A549 treated with dexamethasone at 1 μM for 4 hours (cell line): ENCODE measurements at places on chromosomes 7 and 10. TPM values are rescaled to one million over a fixed set of nuclear protein-coding genes. Genes with fewer than 3 reads are reported as not detected.

Gene FEZF1
- not detected in 5 replicates for total RNA-seq

Gene BTAF1
- 8.5 to 15.6 TPM (median 13.8 TPM) in 5 replicates for total RNA-seq

Gene CALML5
- not detected in 5 replicates for total RNA-seq

Gene EIF4EBP2
- total RNA-seq: 13.6 to 17.3 TPM (median 16.3 TPM) in 5 replicates

Gene DYDC2
- total RNA-seq: 0.05 to 0.06 TPM in 2 of 5 replicates, not detected in the others

Gene PAOX
- total RNA-seq: 1.4 to 2.5 TPM (median 2.0 TPM) in 5 replicates

Gene NUTM2A
- total RNA-seq: 0.04 to 0.15 TPM (median 0.08 TPM) in 4 of 5 replicates, not detected in the other

Gene PKD2L1
- total RNA-seq: 0.11 to 0.38 TPM (median 0.19 TPM) in 5 replicates

Gene UBE3C
- total RNA-seq: 61.4 to 74.3 TPM (median 68.2 TPM) in 5 replicates

Gene ARMH3
- total RNA-seq: 9.7 to 11.5 TPM (median 11.0 TPM) in 5 replicates

Gene LRMDA
- 2.6 to 4.0 TPM (median 3.6 TPM) in 5 replicates for total RNA-seq

Gene CROT
- 5.4 to 7.3 TPM (median 6.1 TPM) in 5 replicates for total RNA-seq

Gene OTUD1
- 2.3 to 3.4 TPM (median 3.1 TPM) in 5 replicates for total RNA-seq

Gene TMEM176B
- total RNA-seq: 0.12 to 0.22 TPM (median 0.14 TPM) in 3 of 5 replicates, not detected in the others

Gene CFAP70
- total RNA-seq: 0.08 to 0.20 TPM (median 0.14 TPM) in 5 replicates

Gene CCDC146
- total RNA-seq: 0.40 to 0.88 TPM (median 0.60 TPM) in 5 replicates

Gene PPP1R17
- total RNA-seq: not detected in 5 replicates

Gene AHR
- total RNA-seq: 6.5 to 12.8 TPM (median 8.7 TPM) in 5 replicates

Gene MACC1
- total RNA-seq: not detected in 5 replicates

Gene SFTPD
- 0.14 to 0.35 TPM (median 0.28 TPM) in 5 replicates for total RNA-seq

Gene ITGB8
- 0.73 to 1.6 TPM (median 1.2 TPM) in 5 replicates for total RNA-seq

Gene SLC26A5
- total RNA-seq: not detected in 5 replicates

Gene COBL
- total RNA-seq: 3.2 to 4.5 TPM (median 4.2 TPM) in 5 replicates

Gene MBL2
- not detected in 5 replicates for total RNA-seq

Gene FAM25C
- total RNA-seq: 0.57 to 4.1 TPM (median 2.0 TPM) in 4 of 5 replicates, not detected in the other

Gene SPDYE11
- not detected in 5 replicates for total RNA-seq

Gene EPO
- total RNA-seq: 0.06 TPM in 1 of 5 replicates, not detected in the others

Gene CYP3A5
- total RNA-seq: 1.3 to 1.8 TPM (median 1.4 TPM) in 5 replicates

Gene PLXNA4
- total RNA-seq: 0.37 to 0.53 TPM (median 0.50 TPM) in 5 replicates

Gene GDF2
- total RNA-seq: not detected in 5 replicates

Gene TAS2R38
- not detected in 5 replicates for total RNA-seq

Gene SDHAF3
- 19.0 to 36.4 TPM (median 23.9 TPM) in 5 replicates for total RNA-seq

Gene LBX1
- total RNA-seq: not detected in 5 replicates

Gene FGFBP3
- total RNA-seq: 2.1 to 2.4 TPM (median 2.3 TPM) in 5 replicates

Gene ACSM6
- 0.06 TPM in 1 of 5 replicates, not detected in the others for total RNA-seq

Gene BRI3
- 113 to 151 TPM (median 134 TPM) in 5 replicates for total RNA-seq

Gene FAM180A
- total RNA-seq: 0.05 to 0.15 TPM (median 0.09 TPM) in 4 of 5 replicates, not detected in the other

Gene POLR1F
- total RNA-seq: 12.9 to 17.4 TPM (median 15.0 TPM) in 5 replicates

Gene PTN
- total RNA-seq: not detected in 5 replicates

Gene COX19
- 5.1 to 6.8 TPM (median 5.3 TPM) in 5 replicates for total RNA-seq

Gene HOXA4
- 1.6 to 2.2 TPM (median 1.7 TPM) in 5 replicates for total RNA-seq

Gene FXYD4
- not detected in 5 replicates for total RNA-seq

Gene GPR37
- 0.54 to 0.66 TPM (median 0.59 TPM) in 5 replicates for total RNA-seq

Gene ORC5
- 21.2 to 34.2 TPM (median 29.8 TPM) in 5 replicates for total RNA-seq

Gene CCDC3
- total RNA-seq: 0.71 to 1.4 TPM (median 1.1 TPM) in 5 replicates

Gene FRG2B
- 0.10 to 0.24 TPM (median 0.14 TPM) in 5 replicates for total RNA-seq

Gene HABP2
- total RNA-seq: 0.07 to 0.14 TPM (median 0.11 TPM) in 5 replicates

Gene NKX6-2
- total RNA-seq: 0.35 to 0.62 TPM (median 0.53 TPM) in 5 replicates

Gene SPDYE9
- total RNA-seq: not detected in 5 replicates
